SK-N-MC (cell line): ENCODE measurements at places on chromosomes 5 and 9.

- DNase-seq: no peak
Measured at GRCh38 chr5:143231973-143232812, 171.3 kb downstream of the NR3C1 start.

GRCh38 chr5:143309661-143310431, 93.6 kb downstream of the NR3C1 start:
- no peak for DNase-seq

GRCh38 chr5:92543201-92543600, 1037.8 kb downstream of the NR2F1-AS1 start:
- no peak for DNase-seq

DNA sequence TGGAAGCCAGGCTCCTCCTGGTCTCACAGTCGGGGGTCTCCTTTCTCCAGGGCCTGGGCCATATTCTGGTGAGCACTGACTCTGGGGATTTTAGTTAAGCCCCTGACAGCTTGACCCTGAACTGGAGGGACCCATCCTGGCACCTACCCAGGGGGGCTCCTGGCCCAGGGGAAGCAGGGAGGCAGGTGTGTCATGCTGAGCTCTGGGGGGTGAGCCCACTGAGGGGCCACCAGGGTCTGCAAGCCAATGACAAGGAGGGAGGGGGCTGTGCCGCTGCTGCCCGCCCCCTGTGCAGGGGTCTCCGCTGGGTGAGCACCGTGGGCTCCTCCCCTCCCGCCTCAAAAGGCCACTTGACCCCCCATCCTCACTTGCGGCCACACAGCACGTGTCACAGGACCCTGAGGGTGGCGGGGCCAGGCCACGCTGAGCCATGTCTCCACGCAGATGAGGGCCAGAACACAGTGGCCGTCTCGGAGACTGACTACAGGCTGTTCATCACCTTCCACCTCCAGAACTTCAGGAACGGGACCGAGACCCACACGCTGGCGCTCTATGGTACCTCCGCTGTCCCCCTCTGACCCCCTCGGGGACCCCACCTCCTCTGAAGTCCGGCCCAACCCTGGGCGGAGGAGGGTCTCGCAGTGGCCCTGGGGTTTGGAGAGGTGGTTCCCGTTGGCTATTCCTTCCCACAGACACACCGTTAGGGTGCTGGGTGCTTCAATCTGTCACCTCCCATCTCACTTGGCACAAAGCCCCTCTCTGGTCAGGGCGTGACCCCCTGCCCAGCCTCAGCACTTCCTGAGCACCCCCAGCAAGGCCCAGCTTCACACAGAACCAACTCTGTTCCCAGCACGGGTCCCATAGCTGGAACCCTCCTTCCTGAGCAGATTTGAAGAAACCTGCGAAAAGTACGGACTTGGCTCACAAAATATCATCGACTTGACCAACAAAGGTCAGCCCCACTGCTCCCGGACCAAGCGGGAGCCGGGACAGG, 2.0 kb downstream of the LCN9 start:
- no peak for DNase-seq

- no peak for DNase-seq
Measured at GRCh38 chr9:104361207-104361606, 142.9 kb upstream of the OR13F1 start.

DNA sequence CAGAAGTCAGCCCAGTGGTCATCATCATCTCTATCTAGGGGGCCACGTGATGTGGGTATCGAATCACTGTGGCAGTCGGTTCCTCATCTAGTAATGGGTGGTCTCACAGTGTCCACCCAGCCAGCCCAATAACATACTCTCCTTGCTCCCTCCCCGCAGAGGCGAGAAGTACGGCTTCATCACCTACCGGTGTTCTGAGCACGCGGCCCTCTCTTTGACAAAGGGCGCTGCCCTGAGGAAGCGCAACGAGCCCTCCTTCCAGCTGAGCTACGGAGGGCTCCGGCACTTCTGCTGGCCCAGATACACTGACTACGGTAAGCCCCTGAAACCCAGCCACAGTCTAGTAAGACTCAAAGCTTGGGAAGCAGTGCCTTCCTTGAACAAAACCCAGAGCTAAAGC, 99.0 kb downstream of the PDE6A start:
- no peak for DNase-seq

GRCh38 chr5:139551191-139551889, 9.8 kb upstream of the UBE2D2 start:
- DNase-seq: no peak

GRCh38 chr5:57841676-57842363, 359.2 kb upstream of the ACTBL2 start:
- peak; percentile 48 for DNase-seq

DNA sequence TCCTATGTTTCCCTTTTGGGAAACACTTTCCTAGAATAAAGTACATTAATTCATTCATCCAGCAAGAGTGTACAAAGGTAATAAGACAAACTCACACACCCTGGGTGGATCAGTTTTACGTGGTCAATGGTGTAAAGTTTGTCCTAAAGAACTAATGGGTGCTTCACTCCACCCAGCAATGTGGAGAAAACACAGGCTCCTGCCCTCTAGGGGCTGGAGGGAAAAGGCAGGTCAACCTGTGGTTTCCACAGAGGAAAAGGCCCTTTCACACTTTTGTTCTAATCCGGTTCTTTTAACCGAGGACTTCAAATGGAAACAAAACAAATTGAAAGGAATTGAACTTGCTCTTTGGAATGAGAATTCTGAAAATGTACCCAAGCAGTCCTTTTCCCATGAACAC, 80.9 kb upstream of the SPOCK1 start:
- no peak for DNase-seq

GRCh38 chr5:172766287-172767108, 4.5 kb downstream of the DUSP1 start:
- DNase-seq: no peak

DNA sequence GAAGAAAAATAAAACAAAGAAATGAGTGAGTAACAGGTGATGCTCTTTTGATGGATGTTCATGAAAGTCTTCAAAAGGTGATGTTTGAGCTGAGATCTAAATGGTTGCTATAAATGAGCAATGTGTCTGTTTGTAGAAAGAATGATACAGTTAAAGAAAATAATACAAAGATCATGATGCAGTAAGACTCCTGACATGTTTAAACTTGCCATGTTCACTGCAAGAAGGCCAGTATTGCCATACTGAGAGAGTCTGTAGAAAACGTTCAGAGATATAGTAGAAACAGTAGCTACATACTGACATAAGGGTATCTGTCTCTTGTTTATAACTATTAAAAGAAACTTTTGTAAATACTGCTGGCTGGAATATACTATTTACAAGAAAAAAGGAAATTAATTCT, 1609.2 kb upstream of the ACO1 start:
- DNase-seq: no peak

- DNase-seq: no peak
Measured at GRCh38 chr9:90836411-90837080, 34.9 kb downstream of the SYK start.

GRCh38 chr5:130061746-130062145, 157.5 kb downstream of the CHSY3 start:
- DNase-seq: no peak

DNA sequence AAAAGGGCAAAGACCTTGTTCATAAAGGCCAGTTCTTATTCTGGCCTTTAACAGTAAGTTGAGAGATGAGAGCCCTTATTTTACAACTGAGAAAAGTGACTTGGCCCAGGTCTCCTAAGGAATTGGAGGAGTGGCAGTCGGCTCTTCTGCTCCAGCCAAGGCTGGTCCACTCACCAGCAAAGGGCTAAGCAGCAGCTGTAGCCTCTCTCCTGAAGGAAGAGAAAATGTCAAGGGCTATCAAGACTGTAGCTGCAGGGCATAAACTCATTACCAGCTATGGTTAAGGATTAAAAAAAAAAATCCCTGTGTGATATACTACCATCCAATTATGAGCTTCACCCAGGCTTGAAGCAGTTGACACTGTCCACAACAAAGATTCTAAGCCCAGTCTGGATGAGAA, 138.6 kb upstream of the RAD23B start:
- no peak for DNase-seq

GRCh38 chr9:91258451-91258850, 103.3 kb downstream of the AUH start:
- no peak for DNase-seq

- no peak for DNase-seq
Measured at GRCh38 chr5:81023261-81023970, 63.3 kb downstream of the RASGRF2 start.

GRCh38 chr5:168878135-168878745, 299.1 kb upstream of the PANK3 start:
- DNase-seq: no peak

DNA sequence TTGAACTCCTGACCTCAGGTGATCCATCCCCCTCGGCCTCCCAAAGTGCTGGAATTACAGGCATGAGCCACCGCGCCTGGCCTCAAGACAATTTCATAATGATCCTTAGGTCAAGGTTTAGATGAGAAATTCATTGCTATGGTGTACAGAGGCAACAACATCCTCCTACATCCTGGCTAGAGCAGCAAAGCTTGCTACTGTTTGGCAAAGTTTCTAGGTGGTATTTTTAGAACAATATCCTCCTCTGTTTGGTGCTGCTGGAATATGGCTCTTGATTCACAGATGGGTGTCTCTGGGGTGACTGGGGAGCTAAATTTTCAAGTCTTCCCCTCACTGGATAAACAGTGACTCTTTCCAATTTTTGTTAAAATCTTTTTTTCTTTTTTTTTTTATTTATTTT, 30.6 kb downstream of the CRHBP start:
- DNase-seq: no peak

DNA sequence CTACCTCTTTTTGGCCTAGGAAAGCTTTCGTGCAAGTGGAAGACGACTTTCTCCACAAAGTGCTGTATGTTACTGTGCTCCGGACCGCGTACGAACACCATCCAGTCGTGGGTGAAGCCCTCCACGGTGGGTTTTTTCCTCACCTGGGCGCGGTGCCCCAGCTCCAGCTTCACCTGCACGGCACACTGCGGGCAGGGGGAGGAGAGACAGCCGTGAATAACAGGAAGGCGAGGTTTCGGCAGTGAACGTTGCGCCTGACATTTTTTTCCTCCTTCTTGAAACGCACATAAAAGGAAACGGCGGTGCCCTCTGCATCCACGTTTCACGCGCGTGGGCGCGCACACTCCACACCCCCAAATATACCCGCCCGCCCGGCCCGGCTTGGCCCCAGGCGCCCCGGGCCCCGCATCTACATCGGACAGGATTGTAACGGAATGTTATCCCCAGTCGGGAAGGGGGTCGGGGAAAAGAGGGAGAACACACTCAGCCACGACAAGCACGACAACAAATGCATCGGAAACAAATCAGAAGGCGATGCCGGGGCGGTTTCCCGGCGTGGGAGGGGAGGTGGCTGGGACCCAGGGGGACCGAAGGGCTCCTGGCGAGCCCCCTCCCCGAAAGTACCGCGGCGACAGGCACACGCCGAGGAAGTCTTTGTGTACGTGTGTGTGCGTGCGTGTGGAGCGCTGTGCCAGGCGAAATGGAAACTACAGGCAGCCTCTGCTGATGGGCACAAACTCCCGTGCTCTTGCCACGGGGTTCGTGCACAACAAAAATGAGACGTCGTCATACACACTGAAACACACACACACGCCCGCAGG, 1.4 kb downstream of the MLLT3 start:
- no peak for DNase-seq

DNA sequence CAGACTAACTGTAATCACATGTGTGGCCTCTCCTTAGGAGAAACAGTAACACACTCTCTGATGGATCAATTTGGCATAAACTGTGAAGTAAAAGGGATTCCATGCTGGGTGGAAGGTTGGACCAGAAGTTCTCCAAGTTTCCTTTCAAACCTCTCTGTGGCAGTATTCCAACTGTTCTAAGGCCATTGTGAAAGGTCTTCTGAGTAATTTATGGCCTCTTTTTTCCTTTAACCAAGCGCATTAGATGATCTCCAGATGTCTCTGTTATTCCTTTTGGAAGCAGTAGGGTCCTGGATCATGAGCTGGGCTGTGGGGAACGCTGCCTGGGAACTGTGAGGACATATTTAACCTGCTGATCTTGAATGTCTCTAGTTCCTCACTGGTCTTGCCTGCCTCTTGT, 80.6 kb upstream of the IL6ST start:
- DNase-seq: no peak

DNA sequence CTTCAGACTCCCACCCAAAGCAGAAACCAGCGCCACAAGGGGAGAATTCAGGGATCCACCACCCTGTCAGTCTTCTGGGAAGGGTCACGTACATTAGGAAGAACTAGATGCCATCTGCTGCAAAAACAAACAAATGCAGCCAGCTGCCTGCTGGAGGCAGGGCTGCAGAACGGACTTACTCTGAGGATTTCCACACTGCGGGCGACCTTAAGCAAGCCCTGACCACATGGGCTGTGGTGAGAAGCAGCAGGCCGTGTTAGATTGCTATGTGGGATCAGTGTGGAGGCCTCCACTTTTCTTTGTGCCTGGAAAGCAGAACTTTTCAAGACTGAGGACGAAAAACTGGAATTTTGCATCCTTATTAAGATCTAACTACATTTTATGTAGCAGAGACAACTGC, 13.4 kb upstream of the LTC4S start:
- DNase-seq: no peak

GRCh38 chr5:121704291-121704690, 147.4 kb upstream of the FTMT start:
- no peak for DNase-seq

DNA sequence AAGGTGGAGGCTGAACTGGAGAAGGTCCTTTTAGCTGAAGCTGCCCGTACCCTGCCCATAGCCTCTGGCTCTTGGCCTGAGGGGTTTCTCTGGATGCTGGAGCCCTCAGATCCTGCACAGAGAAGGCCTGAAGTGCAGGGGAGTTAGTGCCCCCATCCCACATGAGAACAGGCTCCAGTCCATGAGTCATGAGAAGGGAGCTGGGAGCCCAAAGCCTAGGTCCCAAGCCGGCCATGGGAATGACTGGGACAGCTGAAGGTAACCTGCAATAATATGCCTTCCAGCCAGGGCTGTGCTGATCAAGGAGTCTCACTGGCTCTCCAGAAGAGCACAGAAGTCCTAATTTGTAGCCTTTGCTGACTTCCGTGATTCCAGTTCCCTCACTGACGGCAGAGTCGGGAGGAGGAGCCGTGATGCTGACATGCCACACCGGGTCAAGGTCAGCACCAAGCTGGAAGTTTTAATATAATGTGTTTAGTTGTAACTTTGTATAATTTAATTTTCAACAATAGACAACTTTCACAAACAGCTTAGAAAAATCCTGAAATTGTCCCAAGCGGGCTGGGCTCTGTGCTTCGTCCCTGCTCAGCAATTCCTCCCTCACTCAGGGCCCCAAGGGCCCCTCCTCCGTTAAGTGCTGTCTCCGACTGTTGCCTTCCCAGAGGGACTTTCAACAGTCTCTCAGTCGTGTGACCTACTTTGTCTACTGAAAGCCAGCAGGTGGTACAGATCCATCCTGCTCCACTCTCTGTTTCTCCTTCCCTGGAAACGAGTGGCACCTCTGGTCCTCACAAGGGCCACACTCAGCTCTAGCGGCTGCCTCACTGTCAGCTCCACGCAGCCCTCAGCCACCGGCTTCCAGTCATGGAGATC, 387.8 kb downstream of the GADD45G start:
- DNase-seq: no peak
